ENCODE measurements at places on chromosomes 12 and 14.

DNA sequence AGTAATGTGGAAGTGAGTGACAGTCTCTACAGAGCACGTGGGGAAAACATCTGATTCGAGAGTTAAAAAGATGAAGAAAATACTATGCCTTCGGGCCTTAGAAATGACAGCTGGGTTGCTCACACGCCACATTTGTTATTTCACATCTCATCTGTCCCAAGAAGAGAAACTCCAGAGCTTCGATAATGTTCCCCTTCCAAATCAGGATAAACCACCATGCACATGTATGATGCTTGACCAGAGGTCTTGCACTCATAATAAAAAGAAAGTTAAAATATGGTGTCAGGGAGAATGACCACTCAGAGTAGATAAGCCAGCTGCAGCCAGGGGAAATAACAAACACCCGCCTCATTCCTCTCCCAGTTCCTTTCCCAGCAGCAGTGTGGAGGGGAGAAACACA lies 34.6 kb downstream of the NIN start:
- no peak for DNase-seq

DNA sequence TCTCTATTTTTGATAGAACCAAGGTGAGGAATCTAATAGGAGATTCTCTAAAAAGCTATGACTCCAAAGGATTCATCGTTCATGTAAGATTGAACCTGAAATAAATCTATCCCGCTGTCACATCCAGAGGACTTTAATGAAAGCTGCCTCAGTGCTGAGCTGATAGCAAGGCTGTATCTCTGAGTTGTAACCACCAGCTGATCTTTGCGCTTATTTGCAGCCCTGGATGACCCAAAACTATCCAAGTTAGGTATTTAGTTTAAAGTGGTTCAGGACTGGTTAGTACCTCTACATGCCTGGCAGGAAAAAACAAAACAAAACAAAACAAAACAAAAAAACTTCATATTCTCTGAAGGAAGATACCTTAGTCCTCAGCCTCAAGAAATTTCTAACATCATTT lies 8.8 kb upstream of the ANKRD33 start:
- DNase-seq = no peak

- peak; percentile 16 for DNase-seq
Observed at GRCh38 chr14:58238252-58239243, 6.1 kb upstream of the PSMA3 start.

- DNase-seq = no peak
Observed at GRCh38 chr14:72633551-72633950, 260.4 kb downstream of the DPF3 start.

GRCh38 chr12:56996793-56997545 lies 9.4 kb downstream of the ZBTB39 start:
- no peak for DNase-seq

GRCh38 chr12:64608901-64609535 lies 1.3 kb upstream of the RASSF3 start:
- peak; percentile 59 for DNase-seq

GRCh38 chr12:110039085-110039807 lies 9.1 kb downstream of the C12orf76 start:
- DNase-seq = no peak

- no peak for DNase-seq
Observed at GRCh38 chr14:37573356-37573755, 21.7 kb downstream of the FOXA1 start.

DNA sequence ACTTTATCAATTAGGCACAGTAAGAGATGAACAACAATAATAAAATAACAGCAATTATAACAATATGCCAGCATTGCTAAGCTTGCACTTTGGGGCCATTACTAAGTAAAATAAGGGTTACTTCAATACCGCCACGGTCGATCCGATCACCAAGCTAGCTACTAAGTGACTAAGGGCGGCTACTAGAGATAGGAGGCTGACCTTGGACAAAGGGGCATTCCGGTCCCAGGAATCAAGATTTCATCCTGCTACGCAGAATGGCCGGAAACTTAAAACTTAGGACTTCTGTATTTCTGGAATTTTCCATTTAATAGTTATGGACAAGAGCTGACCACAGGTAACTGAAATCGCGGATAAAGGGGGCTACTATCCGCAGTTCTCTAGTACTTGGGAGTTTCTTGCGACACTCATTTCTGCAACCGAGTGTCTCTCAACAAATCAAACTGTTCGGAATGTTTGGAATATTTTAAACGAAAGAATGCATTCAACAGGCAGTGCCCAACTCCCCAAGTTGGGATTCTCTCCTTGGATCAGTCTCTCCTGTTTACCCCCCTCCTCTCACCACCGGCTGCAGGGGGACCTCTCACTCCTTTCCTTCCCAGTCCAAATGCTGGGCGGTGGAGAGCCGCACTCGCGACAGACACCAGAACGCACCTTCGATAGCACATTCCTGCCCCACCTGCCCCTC lies 650 bp downstream of the HEBP1 start:
- no peak for DNase-seq

GRCh38 chr12:77943466-77943865 lies 112.8 kb downstream of the NAV3 start:
- DNase-seq = no peak

DNA sequence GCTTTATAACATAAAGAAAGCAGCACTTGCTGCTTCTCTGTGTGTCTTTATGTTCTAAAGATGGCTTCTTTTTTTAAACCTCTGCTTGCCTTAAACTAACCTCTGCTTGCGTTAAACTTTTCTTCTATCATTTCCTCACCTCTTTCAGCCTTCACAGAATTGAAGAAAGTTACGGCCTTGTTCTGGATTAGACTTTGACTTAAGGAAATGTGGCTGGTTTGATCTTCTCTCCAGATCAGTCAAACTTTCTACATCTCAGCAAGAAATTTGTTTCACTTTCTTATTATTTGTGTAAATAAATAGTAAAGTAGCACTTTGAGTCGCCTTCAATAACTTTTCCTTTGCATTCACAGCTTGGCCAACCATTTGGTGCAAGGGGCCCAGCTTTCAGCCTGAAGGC lies 64.2 kb downstream of the CMAS start:
- no peak for DNase-seq

DNA sequence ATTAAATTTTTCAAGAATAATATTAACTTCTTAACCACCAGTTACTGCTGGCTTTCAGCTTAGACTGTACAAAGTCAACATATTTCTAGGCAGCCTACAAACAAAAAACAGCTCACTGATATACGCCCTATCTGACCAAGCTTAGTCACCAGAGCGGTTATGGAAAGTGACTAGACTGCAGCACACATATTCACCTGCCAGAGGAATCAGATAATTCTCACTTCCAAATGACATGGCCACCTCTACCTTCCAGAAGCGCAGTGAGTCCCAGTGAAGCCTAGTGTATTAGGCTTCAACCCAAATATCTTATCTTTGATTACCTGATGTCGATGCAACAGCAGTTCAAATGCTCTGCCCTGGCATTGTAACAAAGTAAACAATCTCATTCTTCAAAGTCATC lies 8.5 kb downstream of the STXBP6 start:
- no peak for DNase-seq

DNA sequence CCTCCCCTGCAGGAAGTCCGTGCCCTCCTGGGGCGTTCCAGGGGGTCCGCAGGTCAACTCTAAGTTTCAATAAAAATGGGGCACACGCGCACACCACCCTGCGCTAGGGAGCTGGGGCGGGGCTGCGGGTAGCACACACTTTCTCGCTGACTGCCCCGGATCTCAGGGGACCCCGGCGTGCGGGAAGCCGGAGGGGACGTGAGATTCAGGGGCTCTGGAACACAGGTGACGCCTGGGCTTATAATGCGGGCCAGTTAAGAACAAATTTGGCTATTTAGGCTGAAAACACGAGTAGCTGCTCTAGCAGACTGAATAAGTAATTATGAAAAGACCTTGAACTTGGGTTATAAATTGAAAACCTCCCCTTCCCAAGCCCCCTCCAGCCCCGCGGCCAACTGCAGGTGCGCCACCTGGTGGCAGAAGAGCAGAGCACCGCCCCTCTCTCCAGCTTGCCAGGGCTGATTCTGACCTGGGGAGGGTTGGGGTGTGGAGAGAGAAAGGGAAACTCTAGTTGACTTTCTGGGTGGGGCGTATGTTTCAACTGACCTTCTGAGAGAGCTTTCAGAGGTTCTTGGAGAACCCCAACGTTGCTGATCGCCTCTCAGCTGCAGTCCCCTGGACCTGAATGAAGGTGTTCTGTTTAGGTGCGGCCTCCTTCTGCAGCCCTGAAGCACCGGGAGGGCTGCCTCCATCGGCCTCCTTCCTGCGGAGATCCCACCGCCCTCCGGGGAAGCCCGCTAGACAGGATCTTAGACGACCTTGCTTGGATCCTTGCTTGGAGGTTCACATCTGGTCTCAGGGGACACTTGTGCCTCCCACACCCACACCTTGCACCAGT lies 118.4 kb upstream of the EVL start:
- peak; percentile 76 for DNase-seq

DNA sequence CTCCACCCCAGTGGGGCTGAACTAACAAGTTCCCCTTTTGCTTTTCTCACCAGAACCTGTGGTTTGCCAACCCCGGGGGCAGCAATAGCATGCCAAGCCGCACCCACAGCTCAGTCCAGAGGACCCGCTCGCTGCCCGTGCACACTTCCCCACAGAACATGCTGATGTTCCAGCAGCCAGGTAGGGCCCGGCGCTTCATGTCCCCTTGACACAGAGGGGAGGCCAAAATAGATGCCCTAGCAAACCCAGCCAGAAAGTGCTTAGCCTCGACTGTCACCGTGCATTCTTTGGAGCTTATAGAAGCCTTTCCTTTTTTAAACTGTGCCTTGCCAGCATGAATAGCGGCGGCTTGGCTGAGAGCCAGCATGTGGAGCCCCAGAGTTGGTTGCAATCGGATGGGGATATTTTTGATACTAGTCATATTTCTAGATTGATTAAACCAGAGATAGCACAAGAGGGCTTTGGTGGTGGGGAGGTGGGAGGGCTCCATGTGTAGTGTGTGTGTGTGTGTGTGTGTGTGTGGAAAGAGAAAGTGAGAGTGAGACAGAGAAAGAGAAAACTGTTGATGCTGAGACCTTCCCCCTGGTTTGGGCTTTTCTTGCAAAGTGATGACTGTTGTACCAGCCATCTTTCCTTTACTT lies 126.1 kb downstream of the GCH1 start:
- DNase-seq = no peak

DNA sequence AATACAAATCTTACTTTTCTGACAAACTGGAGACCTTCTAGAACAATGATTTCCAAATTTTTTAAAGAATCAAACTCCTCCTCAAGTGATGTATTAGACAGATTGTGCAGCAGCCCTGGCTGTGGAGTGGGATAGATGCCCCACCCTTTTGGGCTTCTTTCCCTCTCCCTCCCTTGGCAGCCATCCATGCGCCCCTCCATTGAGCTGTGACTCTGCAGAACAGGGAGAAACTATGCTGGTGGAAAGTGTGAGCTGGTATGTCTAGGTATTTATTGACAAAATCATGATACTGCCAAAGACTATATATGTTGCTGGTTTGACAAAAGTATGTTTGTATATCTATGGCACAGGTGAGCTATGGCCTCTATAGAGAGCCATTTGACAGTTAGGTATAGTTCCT lies 138.5 kb downstream of the KTN1 start:
- no peak for DNase-seq

DNA sequence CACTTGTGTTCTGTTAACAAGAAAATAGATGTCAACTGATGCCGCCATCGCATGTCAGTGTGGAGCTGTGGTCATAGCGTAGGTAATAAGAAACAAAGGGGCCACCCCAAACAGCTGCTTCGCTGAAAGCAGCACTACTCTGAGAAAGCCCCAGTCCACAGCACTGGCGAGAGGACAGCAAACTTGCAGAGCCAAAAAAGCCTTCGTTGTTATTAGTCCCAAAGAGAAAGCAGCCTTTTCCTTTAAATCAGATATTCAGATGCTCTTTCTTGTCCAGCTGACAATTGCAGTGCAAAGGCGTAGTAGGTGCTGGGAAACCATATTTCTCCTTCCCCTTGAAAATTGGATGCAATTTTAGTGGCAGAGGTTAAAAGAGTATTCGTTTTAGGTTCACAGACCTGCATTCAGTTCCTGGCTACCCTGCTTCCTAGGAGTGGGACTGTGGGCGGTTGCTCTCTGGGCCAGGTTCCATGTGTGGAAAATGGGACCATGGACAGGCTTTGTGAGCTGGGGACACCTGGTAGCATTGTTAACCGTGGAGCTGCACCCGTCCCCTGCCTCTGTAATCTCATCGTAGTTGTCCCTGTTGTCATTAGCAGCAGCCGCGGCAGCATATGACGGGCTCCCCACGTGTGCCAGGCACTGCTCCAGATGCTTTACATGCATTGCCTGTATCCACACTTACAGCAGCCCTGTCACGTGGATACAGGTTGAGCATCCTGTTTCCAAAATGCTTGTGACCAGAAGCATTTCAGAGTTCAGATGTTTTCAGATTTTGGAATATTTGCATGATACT lies 54.2 kb downstream of the ELK3 start:
- no peak for DNase-seq

DNA sequence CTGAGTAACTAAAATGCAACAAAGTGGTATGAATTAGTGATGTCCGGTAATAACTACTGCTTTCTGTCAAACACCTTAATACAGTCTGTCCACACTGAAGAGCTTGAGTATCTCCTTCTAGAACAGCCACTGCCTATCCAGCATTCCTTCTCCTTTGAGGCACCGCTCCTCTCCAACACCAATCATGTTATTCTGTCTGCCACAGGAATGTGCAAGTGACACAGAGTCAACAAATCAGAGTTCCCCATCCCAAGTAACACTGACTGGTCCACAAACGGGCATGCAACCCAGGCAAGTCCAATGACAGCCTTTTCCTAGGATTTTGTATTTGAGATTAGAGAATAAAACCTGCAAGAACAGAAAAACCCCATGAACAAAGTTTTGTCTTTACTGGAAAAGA lies 3.8 kb downstream of the GXYLT1 start:
- no peak for DNase-seq

DNA sequence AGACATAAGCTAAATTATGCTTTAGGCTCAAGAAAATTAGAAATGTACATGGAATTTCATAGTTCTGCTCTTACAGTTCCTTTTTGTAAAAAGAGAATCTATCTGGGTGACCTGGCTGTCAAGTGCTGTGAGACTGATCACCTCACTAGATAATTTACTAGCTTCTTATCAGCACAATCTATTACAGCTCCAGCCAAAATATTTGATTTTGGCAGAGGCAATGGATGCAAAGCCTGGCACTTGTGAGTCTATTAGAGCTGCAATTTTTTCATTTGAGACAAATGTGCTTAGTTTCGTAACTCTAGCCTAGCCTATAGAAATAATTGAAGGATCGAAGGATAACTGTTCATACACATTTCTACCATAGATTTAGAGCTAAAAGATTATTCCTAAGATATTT lies 927.5 kb downstream of the SLC6A15 start:
- no peak for DNase-seq

DNA sequence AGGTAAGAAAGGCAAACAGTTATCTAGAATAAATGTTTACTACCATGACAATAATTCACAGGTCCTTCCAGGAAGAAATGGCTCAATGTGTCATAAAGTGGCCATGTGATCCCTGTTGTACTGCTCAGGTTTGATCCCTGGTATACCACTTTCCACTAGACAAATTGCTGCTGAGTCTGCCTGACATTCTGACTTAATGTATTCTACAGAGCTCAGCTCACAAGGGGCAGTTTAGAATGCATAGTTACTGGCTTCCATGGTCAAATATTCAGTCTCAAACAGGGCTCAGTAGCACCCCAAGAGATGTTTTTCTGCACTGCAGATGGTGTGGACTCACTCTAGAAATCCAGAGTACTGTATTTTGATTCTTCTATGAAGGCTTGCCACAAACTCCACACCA lies 21.8 kb downstream of the TSHR start:
- DNase-seq = no peak
